Stimulated activated naive CD4-positive, alpha-beta T cell treated with Interleukin-2 at 50 U/mL for 16 hours (primary cell): ENCODE measurements at places on chromosomes 2 and 18.

DNA sequence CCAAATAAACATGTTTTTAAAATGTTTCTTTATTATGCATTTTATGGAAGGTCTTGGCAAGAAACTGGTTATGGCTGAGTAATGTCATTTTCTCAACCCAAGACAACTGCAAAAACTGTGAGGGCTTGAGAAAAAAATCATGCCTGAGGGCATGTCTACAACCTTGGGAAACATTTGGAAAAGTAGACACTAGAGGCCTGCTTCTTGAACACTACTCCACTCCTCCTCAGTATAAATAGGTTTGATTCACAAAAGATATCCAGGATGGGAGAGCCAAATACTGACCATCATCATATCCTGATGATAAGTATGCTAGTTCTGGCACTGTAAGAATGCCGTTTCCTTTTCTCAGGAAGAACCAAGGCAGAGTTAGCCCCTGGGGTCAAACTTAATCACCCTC, 71.1 kb downstream of the OSR1 start:
- DNase-seq, result no peak

GRCh38 chr2:10079870-10080535, at the start of gene CYS1:
TSS of gene CYS1 (minus strand) at chr2:10080411. CDS start at chr2:10080223, 188 bp downstream.
- no peak for DNase-seq

DNA sequence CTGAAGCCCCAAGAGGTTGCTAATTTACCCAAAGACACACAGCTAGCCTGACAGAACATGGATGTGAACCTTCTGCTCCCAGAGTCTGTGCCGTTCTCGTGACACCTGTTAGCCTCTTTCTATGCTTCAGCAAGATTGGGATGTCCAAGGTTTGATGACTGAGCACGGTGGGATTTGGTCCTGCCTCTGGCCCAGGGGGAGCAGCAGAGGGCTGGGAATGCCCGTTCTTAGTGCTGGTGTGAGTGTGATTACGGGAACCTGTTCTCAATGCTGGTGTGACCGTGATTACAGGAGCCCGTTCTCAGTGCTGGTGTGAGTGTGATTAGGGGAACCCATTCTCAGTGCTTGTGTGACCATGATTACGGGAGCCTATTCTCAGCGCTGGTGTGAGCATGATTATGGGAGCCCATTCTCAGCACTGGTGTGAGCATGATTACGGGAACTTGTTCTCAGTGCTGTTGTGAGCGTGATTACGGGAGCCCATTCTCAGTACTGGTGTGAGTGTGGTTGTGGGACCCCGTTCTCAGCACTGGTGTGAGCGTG, 67.3 kb upstream of the SNTG2 start:
- no peak for DNase-seq

- no peak for DNase-seq
Measured at GRCh38 chr2:229071292-229071976, 199.7 kb downstream of the PID1 start.

DNA sequence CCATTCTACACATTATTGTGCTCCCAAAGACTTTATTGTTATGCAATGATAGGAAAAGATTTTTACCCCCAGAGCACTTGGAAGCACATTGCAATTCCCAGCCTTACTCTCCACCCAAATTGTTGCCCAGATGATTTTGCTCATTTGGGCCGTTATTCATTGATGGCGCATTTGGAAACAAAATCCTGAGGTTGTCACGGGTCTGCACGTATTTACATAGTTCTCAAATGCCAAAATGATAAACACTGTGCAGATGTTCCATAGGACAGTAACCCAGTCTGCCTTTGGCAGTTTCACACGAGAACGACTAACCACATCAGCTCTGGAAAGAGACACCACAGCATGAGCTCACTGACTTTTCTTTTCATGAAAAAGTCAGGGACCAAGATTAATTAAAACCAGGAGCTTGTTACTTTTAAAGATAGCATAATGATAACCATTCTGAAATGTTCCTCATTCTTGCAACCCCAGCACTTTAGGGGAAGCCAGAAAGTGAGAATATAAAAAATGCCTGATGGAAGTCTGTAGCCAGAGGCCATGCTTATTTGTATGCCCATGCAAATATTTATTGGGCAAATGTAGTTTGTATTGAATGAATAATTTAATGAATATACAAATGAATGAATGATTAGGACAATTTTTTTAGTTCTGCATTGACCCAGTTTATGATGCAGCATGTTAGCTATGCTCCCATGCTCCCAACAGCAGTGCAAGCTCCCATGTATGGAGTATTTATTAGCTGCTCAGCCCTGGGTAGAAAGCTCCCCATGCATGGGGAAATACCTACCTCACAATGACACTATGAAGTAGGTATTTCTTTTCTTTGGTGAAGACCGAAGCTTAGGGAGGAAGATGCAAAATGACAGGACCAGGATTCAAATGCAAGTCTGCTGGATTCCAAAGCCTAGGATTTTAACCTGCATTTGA, 84.6 kb downstream of the MAIP1 start:
- DNase-seq, result no peak
